Stimulated activated CD4-positive, alpha-beta T cell treated with anti-CD3 and anti-CD28 coated beads, Interleukin-15, amount 100 ng/mL, for 1 hour (primary cell): ENCODE measurements at places on chromosomes 13 and 19.

DNA sequence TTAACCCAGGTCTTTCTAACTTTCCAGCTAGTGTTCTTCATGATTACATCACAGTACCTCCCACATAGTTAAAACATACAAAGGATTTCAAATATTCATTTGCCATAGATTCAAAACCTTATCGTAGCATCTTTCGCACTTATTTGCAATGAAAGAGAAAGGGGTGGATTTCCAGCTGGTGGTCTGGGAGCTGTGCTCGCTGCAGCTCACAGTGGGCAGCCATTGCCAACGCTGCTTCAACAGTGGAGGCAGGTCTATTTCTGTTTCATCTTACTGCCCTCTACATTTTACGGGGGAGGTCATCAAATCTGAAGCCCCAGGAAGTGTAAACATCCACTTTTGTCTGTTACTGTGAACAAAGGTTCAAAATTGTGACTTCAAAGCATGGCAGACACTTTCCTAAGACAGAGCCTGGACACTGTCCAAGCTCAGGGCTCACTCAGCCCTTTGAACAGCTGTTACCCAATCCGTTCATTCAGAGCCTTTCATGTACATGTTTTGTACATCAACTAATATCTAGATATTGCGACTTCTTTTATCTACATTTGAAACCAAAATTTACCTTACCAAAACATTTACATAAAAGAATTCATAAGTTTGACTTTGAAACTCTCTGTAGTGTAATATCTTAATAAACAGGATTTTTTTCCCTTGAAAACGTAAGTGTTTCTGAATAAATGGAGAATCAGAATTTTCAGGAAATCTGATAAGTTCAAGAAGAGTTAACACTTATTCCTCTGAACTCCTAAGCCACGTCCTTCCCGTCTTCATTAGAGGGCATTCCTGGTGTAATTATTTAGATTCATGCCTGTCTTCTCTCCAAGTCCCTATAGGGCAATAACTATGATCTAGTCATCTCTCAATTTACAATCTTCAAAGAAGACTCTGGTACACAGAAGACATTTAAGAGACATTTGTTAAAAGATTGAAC lies 25.1 kb downstream of the STARD13 start:
- DNase-seq, result no peak

GRCh38 chr19:50203281-50204080 lies at the start of gene MYH14:
TSS of gene MYH14 (plus strand) at chr19:50203622. CDS start at chr19:50210366, 6,744 bp downstream.
- no peak for DNase-seq

GRCh38 chr19:37334179-37335071 lies 36.5 kb upstream of the ZNF527 start:
- peak; percentile 71 for DNase-seq

- no peak for DNase-seq
Measured at GRCh38 chr19:42519108-42519507, 9.2 kb downstream of the CEACAM1 start.

DNA sequence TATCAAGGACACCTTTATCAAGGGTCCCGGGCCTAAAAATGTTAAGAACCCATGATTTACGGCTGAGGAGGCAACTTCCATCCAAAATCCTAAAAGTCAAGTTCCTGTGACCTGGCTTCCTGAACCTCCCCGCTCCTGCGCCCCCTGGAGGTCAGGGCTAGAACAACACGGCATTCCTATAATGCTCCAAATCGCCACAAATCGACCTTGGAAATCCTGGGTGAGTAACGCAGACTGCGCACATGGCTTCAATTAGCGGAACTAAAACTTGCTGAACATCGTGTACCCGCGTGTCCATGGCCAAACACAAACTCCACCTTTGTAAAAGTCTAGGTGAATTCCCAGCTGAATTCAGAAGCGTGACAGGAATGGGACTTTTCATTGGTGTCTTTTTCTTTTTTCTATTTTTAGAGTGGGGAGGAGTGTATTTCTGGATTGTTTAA lies 4.3 kb upstream of the C5AR1 start:
- peak; percentile 27 for DNase-seq

DNA sequence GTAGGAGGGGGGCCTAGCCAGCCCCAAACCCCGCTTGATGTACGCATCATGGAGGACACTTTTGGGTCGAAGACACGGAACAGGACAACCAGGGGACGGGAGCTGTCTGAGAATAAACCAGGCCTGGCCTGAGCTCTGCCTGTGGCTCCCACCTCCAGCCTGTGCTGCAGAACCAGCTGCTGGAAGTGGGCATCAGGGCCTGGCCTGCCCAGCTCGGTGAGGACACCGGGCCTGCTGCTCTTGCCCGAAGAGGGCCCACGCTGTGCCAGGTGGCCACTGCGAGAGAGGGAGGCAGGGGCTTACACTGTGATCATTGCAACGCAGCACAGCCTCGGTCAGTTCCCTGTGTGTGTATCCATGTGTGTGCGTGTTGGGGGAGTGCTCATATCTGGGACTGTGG lies 34.6 kb downstream of the CEBPG start:
- DNase-seq, result no peak

GRCh38 chr19:40609561-40610395 lies 8.6 kb downstream of the LTBP4 start:
- peak; percentile 79 for DNase-seq

GRCh38 chr13:114288157-114288591 lies 6.8 kb downstream of the UPF3A start:
- no peak for DNase-seq

- no peak for DNase-seq
Measured at GRCh38 chr19:55606817-55607216, 1.4 kb downstream of the ZNF865 start.

- no peak for DNase-seq
Measured at GRCh38 chr19:45008552-45008951, 7.3 kb downstream of the RELB start.

- DNase-seq, result no peak
Measured at GRCh38 chr13:101309014-101309619, 107.2 kb downstream of the NALCN start.

DNA sequence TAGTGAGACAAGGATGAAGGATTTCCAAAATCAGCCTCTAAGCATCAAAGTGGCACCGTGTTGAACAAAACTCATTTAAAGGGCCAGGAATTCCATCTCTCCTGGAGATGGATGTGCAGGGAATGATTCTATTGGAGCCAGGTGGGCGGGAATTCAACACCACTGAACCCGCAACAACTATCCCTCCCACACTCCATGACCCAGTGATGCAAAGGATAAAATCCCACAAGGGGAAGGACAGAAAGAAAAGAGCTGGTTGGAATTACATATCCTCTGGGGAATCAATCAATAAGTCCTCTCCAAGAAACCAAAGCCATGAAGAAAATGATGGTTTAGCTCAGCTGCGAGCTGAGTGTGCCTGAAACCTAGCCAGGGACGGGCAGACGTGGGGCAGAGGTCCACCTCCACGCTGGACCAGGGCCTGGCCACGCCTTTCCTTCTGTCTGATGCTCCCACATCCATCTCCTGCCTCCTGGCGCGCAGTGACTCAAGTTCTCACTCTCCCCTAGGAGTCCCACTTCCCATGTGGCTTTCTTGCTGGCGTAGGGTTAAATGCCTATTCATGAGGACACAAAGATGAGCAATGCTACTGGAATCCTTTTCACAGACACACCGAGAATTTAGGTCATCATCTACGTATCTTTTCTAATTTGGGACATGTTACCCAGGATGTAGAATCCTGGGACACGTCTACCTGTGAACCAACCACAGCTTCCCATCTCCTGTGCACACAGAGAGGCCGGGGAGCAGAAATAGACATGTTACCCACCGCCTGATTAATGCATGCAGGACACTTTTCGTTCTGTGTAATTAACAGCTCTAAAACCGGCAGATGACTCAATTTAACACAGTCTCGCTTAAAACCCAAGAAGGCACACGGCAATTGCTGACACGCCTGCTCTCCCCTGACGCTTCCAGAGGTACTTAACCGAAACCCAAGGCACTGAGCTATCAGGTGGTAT lies 48.6 kb downstream of the PEPD start:
- DNase-seq, result no peak

GRCh38 chr19:45347570-45348366 lies 7.2 kb downstream of the KLC3 start:
- DNase-seq, result no peak

DNA sequence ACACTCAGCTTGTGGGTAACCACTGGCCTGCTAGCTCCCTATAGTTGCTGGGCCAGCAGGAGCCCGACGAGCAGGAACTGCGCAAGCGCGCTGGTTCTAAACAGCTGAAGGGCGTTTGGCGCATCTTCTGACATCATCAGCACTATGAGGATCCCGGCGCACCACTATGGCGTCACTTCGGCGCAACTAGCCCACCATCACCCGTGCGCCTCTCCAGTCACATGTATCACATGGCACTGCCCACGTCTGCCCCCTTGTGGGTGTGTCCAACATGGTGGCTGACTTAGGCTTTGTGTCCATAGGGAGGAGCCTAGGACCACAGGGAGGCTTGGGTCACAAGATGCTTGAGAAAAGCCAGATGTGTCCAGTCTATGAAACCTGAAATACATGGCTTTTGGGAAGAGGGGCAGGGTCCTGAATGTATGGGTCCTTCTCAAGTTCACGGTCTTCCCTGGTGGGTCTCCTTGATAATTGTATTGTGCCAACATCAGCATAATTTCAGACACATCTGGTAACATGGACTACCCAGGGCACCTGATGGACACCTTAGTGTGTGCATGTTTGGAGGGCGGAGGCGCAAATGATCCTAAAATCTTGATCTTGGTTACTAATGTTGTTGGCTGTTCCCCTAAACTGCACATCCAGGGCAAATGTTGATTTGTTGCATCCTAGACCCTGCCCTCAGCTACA lies 18.0 kb downstream of the KLK4 start:
- DNase-seq, result no peak

DNA sequence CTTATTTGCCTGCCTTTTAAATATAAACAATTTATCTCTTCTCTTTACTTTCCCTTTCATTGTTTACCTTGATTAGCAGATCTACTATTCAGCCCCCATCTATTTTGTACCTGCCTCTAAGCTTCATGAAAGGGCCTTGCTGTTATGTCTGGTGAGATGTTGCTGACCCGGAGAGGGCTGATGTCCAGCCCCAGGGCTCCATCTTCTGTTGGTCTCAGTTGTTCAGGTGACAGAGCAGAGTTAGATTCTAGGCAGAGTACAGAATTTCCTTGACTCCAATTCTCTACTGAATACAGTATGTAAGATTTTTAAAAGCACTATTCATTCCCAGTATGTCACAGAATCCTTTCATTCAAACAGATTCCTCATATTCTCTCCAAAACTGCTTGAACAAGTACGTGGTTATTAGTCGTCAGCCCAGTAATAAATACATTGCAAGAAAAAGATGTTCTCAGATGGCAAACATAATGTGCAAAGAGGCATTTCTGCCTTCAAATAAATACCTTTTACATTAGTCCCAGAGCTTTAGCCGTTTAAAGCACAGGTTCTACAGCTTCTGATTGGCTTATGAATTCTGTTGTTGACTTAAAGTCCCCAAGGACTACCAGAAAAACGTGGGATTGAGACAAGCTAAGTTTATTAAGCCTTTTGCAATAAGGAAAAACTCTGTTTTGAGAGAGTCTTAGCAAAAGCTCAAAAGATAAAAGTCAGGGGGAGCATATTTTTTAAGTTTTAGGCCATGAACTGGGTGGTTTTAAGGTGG lies 159.1 kb downstream of the GPC5 start:
- no peak for DNase-seq

- DNase-seq, result no peak
Measured at GRCh38 chr19:40611900-40612698, 10.9 kb downstream of the LTBP4 start.

GRCh38 chr19:57363688-57364181 lies 384 bp downstream of the TRAPPC2B start:
- DNase-seq, result no peak

DNA sequence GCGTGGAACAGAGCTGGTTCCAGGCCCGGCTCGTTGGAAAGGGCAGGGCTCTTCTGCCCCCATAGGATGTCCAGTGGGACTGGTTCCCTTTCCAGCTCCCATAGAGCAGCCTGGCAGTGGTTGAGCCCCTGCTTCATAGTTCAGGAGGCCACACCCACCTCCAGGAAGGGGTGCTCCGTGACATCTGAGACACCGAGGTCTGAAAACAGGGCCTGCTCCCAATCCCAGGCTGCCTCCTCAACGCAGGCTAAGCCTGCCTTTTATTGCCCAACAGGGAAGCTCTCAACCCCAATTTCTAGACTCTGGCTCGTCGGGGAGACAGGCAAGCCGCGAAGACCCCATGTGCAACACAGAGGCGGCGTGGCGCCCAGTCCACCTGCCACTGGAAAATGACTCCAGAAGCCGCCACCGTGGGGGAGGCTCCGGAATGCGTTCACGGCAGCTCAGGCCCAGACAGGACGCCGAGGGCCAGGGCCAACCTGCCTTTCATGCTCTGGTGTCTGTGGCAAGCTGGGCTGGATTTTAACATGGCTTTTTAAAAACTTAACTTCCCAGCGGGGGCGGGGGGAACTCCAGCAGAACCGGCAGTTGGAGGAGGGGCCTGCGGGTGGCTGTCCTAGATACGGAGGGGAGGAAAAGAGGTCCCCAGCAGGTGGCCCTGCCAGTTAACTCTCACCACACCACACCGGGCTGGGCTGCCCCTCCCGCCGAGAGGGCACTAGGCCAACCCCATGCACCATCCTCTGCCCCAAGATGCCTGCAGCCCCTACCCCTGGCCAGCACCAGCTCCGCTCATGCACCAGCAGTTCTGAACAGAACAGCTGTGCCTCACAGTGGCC lies 17.9 kb upstream of the TINCR start:
- no peak for DNase-seq

- DNase-seq, result no peak
Measured at GRCh38 chr13:73633817-73634460, 500.3 kb downstream of the KLF12 start.

- no peak for DNase-seq
Measured at GRCh38 chr19:38360351-38360750, 14.0 kb upstream of the PSMD8 start.

- no peak for DNase-seq
Measured at GRCh38 chr13:24540236-24541126, 27.9 kb upstream of the PARP4 start.

GRCh38 chr13:29924482-29925350 lies 74.3 kb upstream of the UBL3 start:
- DNase-seq, result no peak

GRCh38 chr13:60138674-60139073 lies 25.1 kb downstream of the DIAPH3 start:
- no peak for DNase-seq

- no peak for DNase-seq
Measured at GRCh38 chr19:14835011-14835410, at the start of the genes OR7A5 and OR7C1. TSS of gene OR7A5 (minus strand) at chr19:14835185. CDS start at chr19:14828241, 6,944 bp downstream. TSS of gene OR7C1 (minus strand) at chr19:14835185. CDS start at chr19:14800136, 35,049 bp downstream.

DNA sequence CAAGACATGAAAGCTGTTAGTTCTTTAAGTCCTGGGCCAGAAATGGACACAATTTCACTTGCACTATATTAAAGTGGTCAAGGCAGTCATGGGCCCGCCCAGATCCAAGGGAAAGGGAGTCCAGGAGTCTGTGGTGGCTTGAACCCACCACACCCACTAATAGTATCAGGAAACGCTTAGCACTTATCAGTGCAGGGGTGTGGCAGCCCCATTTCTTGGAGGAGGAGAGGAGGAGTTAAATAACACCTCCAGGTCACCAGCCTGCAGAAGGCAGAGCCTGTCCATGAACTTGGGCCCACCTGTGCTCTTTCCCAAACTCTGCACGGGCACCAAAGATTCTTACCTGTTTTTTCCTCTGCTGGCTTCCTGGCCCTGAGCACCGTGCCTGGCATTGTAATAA lies 5.4 kb upstream of the NTN5 start:
- DNase-seq, result no peak

GRCh38 chr13:95541308-95541707 lies 11.2 kb upstream of the CLDN10 start:
- DNase-seq, result no peak
